Activated CD8-positive, alpha-beta T cell treated with anti-CD3 and anti-CD28 coated beads, Interleukin-2, amount 10 ng/mL, durations not matched to agents 7 days and 5 days (primary cell): ENCODE measurements at places on chromosomes 3 and 15. TPM values are rescaled to one million over a fixed set of nuclear protein-coding genes. Genes with fewer than 3 reads are reported as not detected.
A peak's percentile ranks its signal among the peaks of the same experiment; 100 is the strongest.

GRCh38 chr3:159604151-159604581 lies 384.5 kb upstream of the IL12A start:
- no peak for DNase-seq
- no peaks in the 10 kb centered on the region for H3K27me3 ChIP-seq
- H3K4me3 ChIP-seq = no peak overlapping the region
- no peaks in the 10 kb centered on the region for H3K36me3 ChIP-seq
- H3K27ac ChIP-seq = no peak overlapping the region
- H3K4me1 ChIP-seq = no peaks in the 10 kb centered on the region

GRCh38 chr3:100802126-100802525 lies 92.8 kb downstream of the TFG start:
- H3K27me3 ChIP-seq = peaks cover 8% of the 10 kb centered on the region
- H3K27ac ChIP-seq = no peak overlapping the region
- no peak overlapping the region for H3K4me3 ChIP-seq
- H3K4me1 ChIP-seq = no peaks in the 10 kb centered on the region
- H3K36me3 ChIP-seq = no peaks in the 10 kb centered on the region

DNA sequence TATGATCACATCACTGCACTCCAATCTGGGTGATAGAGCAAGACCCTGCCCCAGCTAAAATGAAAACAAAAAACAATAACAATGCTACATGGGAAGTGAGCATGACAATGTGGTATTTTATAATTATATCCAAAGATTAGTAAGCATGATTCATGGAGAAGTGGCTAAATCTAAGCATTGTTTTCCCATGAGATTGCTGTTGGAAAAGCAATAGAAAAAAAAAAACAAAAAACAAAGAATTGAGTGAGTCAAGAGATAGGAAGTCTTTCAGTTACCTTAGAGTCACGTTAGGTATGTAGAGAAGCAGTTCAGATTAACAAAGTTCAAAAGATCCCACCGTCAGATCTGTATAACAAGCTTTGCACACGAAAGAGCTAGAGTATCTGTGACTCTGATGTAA lies 210.3 kb upstream of the CNTN6 start:
- no peaks in the 10 kb centered on the region for H3K4me1 ChIP-seq
- H3K36me3 ChIP-seq = no peaks in the 10 kb centered on the region
- H3K4me3 ChIP-seq = no peak overlapping the region
- H3K27ac ChIP-seq = no peak overlapping the region
- DNase-seq = no peak

GRCh38 chr3:85574006-85574705 lies 615.4 kb downstream of the CADM2 start:
- no peak overlapping the region for H3K27ac ChIP-seq
- no peaks in the 10 kb centered on the region for H3K36me3 ChIP-seq
- H3K4me1 ChIP-seq = no peaks in the 10 kb centered on the region
- H3K4me3 ChIP-seq = no peak overlapping the region

- H3K4me3 ChIP-seq = no peak overlapping the region
- H3K27me3 ChIP-seq = peaks cover 13% of the 10 kb centered on the region
- no peak overlapping the region for H3K27ac ChIP-seq
- no peak for DNase-seq
These were observed 3.8 kb downstream of the DCBLD2 start for GRCh38 chr3:98897701-98898100.

DNA sequence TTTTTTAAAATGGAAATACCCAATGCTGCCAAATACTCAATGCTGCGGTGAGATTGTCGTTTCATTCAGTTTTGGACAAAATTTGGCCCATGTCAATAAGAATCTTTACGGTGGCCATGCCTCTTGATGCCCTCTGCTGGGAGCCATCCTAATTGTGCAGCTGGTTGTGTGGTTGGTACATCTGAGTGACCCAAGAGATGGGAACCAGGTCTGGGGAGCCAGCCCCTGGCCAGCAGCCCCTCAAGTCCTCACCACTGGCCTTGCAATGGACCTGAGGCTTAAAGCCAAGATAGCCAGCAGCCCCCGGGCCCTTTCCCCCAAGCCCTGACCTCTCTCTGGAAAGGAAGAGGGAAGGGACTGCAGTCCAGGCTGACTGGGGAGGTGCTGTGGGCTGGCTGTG lies 36.4 kb upstream of the ESYT3 start:
- no peaks in the 10 kb centered on the region for H3K27me3 ChIP-seq
- no peaks in the 10 kb centered on the region for H3K4me1 ChIP-seq
- no peaks in the 10 kb centered on the region for H3K36me3 ChIP-seq
- H3K4me3 ChIP-seq = no peak overlapping the region
- no peak for DNase-seq

GRCh38 chr3:11558002-11558401 lies 85.7 kb downstream of the VGLL4 start:
- H3K4me3 ChIP-seq = no peak overlapping the region
- H3K27me3 ChIP-seq = no peaks in the 10 kb centered on the region
- H3K27ac ChIP-seq = peak overlapping the region; percentile 15

GRCh38 chr3:23923786-23924185 lies 6.9 kb downstream of the RPL15 start:
- H3K4me1 ChIP-seq = peaks cover 20% of the 10 kb centered on the region
- no peaks in the 10 kb centered on the region for H3K27me3 ChIP-seq
- no peak overlapping the region for H3K27ac ChIP-seq
- H3K4me3 ChIP-seq = no peak overlapping the region
- peaks cover 27% of the 10 kb centered on the region for H3K36me3 ChIP-seq

DNA sequence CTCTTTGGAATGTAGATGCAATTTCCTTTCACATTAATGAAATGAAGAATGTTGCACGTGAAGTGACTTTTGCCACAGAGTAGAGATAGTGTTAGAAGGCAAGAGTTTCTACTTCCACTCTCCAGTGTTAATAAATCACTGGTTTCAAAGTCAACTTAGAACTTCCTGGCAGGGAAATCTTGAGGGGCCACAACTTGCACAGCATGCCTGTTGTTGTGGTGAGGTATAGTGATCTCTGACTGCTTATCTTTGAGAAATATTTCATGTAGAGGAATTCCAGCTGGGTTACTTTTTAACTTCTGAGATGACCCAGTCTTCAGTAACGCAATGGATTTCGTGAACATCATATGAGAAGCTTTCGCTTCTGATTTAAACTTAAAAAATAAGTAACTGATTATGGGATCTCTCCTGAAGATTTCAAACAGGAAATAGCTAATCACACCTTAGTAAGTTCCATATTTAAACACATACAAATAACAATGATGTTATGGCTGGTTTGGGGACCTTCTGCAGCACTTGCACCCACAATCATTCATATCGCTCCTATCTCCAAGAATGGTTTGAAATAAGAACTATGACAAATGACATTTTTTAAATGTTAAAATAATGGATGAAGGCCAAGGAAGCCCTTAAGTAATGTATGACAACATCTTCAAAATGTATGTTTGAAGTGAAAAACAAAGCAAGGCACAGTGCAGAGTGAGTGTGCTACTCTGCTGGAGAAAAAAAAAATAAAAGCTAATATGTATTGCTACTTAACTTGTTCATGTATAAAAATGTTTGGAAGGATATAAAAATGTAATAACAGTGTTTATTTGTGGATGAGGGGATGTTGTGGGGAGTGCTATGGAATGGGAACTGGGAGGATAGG lies 726.5 kb upstream of the NECTIN3 start:
- H3K36me3 ChIP-seq = no peaks in the 10 kb centered on the region
- no peak overlapping the region for H3K4me3 ChIP-seq
- no peak overlapping the region for H3K27ac ChIP-seq

- H3K4me1 ChIP-seq = no peaks in the 10 kb centered on the region
- no peaks in the 10 kb centered on the region for H3K27me3 ChIP-seq
- no peak overlapping the region for H3K27ac ChIP-seq
- no peaks in the 10 kb centered on the region for H3K36me3 ChIP-seq
- H3K4me3 ChIP-seq = no peak overlapping the region
These were observed 8.6 kb upstream of the STX19 start for GRCh38 chr3:94036909-94037507.

DNA sequence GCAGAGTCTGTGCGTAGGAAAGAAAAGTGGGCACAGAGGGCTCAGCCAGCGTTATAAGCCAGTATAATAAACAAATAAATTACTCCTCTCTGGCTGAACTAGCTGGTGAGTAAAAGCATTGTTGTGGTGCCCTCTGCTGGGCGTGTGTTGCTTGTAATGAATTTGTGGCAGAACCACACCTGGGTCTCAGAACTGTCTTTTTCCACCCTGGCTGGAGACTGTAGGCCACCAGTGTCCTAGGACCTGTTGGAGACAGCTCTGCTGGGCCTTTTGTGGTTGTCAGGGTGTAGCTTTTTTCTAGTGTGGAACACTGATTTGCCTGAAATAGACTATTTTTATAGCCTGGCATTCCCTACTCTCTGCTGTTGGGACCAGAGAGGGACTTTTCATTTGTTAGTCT lies 130.5 kb upstream of the EIF1B start:
- H3K36me3 ChIP-seq = no peaks in the 10 kb centered on the region
- peak; percentile 71 for DNase-seq
- no peaks in the 10 kb centered on the region for H3K4me1 ChIP-seq
- no peak overlapping the region for H3K27ac ChIP-seq
- no peak overlapping the region for H3K4me3 ChIP-seq
- H3K27me3 ChIP-seq = peaks cover 3% of the 10 kb centered on the region

- peaks cover 81% of the 10 kb centered on the region for H3K36me3 ChIP-seq
- DNase-seq = peak; percentile 38
- H3K27ac ChIP-seq = peak overlapping the region; percentile 93
- peak overlapping the region; percentile 46 for H3K4me3 ChIP-seq
These were observed 68.4 kb downstream of the CRTC3 start for GRCh38 chr15:90598031-90598577.

GRCh38 chr3:16825617-16826204 lies 59.0 kb upstream of the PLCL2 start:
- H3K4me1 ChIP-seq = peaks cover 20% of the 10 kb centered on the region
- no peak for DNase-seq

- H3K36me3 ChIP-seq = no peaks in the 10 kb centered on the region
- no peaks in the 10 kb centered on the region for H3K27me3 ChIP-seq
- H3K4me1 ChIP-seq = no peaks in the 10 kb centered on the region
These were observed 88.7 kb downstream of the DMXL2 start for GRCh38 chr15:51533672-51534398.

DNA sequence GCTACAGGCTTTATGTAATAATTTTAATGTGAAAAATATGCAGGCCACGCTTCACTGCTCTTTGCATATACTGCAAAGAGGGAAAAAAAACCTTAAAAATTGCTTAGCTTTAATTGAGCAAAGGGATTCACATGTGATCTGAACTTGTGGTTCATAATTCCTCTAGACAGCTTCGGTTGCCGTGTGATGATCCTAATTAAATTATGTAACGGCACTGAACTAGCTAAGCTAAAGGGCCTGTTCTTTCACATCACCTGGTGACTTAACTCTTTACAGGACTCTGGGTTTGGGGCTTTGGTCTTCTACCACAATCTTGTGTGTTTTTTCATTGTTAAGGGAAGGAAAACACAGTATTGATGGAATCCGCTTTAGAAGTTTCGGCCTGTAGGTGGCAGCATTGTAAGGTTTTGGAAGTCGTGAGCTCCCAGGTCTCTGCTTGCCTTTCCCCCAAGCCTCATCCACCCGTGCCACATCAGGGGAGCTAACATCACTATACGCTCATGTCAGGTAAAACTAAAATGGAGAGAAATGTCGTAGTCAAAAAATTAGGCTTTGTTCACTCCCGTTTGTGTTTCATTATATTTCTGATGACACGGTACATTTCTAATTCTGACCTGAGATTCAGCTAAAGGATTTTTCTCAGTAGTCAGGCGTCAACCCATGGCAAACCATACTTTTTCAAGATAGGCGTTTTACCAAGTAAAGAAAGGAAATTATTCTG lies 205.6 kb upstream of the DPH6 start:
- no peaks in the 10 kb centered on the region for H3K4me1 ChIP-seq
- no peak overlapping the region for H3K27ac ChIP-seq
- H3K36me3 ChIP-seq = no peaks in the 10 kb centered on the region
- H3K27me3 ChIP-seq = no peaks in the 10 kb centered on the region

GRCh38 chr3:140508550-140508949 lies 169.3 kb upstream of the TRIM42 start:
- no peak for DNase-seq
- H3K27me3 ChIP-seq = peaks cover 8% of the 10 kb centered on the region
- no peak overlapping the region for H3K4me3 ChIP-seq
- H3K27ac ChIP-seq = no peak overlapping the region
- no peaks in the 10 kb centered on the region for H3K4me1 ChIP-seq

DNA sequence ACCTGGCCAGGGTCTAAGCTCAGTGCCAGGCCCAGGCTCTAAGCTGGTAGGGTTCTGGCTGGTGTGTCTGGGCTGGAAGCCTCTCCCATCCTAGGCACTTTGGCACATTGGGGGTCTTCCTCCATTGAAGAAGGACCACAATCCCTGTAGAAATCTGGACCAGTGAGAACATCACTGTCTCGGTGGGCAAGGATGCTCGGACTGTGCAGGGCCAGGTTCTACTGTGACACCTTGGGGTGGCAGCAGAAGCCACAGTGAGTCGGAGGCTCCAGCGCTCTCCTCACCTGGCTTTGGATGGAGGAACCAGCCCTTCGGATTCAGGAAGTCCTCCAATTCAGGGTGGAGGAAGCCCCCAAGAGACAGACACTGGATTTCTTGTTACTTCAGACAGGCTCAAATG lies 17.5 kb upstream of the HCN4 start:
- DNase-seq = no peak
- no peaks in the 10 kb centered on the region for H3K4me1 ChIP-seq
- H3K4me3 ChIP-seq = no peak overlapping the region
- H3K27ac ChIP-seq = no peak overlapping the region
- no peaks in the 10 kb centered on the region for H3K36me3 ChIP-seq

DNA sequence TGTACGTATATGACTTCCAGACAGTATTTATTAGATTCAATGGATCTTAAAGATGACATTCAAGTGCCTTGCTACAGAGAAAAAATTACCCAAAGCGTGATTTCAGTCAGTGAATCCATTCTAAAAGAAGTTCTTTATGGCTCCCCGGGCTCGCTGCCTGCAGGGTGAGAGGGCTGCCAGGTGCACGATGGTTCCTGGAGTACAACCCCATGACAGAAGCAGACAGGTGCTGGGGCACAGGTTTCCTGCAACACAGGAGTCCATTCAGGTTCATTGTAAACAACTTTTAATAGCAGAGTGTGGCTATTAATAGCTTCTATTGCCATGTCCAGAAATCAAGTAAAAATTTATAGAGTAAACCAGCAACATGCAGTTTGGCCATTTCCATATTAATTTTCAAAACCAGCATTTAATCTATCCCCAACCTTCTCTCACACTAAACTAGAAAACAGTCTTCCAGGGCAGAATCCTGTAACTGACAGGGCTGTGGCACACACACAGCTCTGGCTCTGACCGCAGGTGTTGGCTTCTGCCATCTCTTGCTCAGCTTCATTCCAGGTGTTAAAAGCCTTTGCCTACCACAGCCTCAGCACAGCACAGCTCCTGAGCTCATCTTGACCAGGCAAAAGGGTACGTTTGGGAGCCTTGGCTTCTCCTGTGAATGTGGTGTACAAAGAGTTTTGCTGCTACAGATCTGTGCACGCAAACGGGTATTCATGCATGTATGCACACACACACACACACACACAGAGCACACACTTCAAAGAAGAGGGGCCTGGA lies 185.9 kb downstream of the MEX3B start:
- no peak overlapping the region for H3K27ac ChIP-seq
- no peak for DNase-seq
- no peak overlapping the region for H3K4me3 ChIP-seq
- no peaks in the 10 kb centered on the region for H3K36me3 ChIP-seq

Gene CFAP100
- not detected for total RNA-seq

Gene CLN6
- 69.7 TPM for total RNA-seq

Gene TRPM1
- total RNA-seq = not detected

Gene TMEM115
- total RNA-seq = 18.9 TPM

Gene CCDC9B
- 0.76 TPM for total RNA-seq
